Progenitor cell of endocrine pancreas (in vitro differentiated cells): ENCODE measurements at places on chromosomes 7 and 10. TPM values are rescaled to one million over a fixed set of nuclear protein-coding genes. Genes with fewer than 3 reads are reported as not detected.

Gene ADRA2A
- total RNA-seq = 13.1 and 13.6 TPM in 2 replicates

Gene ZNF282
- 47.0 and 53.5 TPM in 2 replicates for total RNA-seq

DNA sequence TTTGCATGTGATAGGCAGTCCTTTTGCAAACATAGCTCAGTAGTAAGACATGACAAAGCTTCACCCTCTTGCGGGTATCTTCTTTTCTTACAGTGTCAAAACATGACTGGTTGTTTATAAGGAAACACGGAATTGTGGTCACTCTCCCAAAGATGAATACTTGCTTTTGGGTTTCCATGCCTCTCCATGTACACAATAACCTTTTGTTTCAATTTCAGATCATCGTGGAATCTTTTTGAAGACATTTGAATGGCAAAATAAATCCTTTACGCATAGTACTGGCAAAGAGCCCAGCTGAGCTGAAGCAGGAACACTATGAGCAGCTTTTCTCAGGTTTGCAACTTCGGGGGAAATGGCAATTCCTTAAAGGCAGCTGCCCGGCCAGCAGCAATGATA is 156.8 kb upstream of the FRMD4A start:
- H3K4me3 ChIP-seq = no peak overlapping the region
- H3K27ac ChIP-seq = no peak overlapping the region
- no peak for DNase-seq
- peaks cover 5% of the 10 kb centered on the region for H3K27me3 ChIP-seq
- no peaks in the 10 kb centered on the region for H3K36me3 ChIP-seq
- peaks cover 1% of the 10 kb centered on the region for H3K4me1 ChIP-seq

- no peaks in the 10 kb centered on the region for H3K4me1 ChIP-seq
- no peaks in the 10 kb centered on the region for H3K27me3 ChIP-seq
- H3K36me3 ChIP-seq = no peaks in the 10 kb centered on the region
- DNase-seq = no peak
Observed at GRCh38 chr10:52300599-52301277, 13.3 kb upstream of the DKK1 start.

GRCh38 chr10:72315054-72315453 is 39.7 kb downstream of the DNAJB12 start:
- no peak overlapping the region for H3K4me3 ChIP-seq
- H3K27me3 ChIP-seq = peaks cover 10% of the 10 kb centered on the region
- H3K36me3 ChIP-seq = no peaks in the 10 kb centered on the region

GRCh38 chr10:61845950-61846268 is 55.6 kb upstream of the ARID5B start:
- H3K36me3 ChIP-seq = peaks cover 1% of the 10 kb centered on the region
- H3K4me1 ChIP-seq = peaks cover 6% of the 10 kb centered on the region
- no peak overlapping the region for H3K4me3 ChIP-seq

DNA sequence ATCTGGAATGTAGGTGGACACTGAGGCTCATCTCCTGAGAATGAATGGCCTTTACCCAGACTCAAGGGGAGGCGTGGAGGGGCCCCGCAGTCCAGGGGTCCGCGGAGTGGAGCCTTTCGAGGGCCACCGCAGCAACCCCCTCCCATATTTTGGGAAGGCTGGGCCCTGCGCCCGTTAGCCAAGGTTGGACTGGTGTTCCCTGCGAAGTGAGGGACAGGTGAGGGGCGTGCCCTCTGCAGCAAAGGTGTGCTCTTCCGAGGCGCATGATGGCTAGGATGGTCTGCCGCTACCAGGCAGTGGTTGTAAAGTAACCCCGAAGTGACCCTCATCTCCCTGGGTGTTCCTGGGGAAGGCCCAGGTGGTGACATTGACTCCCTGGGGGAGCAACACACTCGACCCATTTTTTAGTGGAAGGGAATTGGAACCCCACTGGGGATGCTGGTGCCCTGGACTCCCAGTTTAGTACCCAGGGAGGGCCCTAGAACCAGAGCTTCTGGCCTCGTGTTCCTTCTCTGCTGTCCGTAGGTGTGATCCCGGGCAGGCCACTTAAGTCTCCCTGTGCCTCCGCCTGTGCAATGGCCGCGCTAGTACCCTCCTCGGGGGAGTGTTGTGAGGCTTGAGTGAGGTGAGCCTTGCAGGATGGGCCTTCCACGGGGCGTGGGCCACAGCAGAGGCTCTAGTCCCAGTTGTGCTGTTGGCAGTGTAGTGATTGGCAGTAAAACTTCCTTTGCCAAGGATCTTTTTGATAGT is 779 bp downstream of the FAM241B start:
- no peak for DNase-seq
- H3K27me3 ChIP-seq = peaks cover 8% of the 10 kb centered on the region
- peaks cover 15% of the 10 kb centered on the region for H3K36me3 ChIP-seq
- peaks cover 9% of the 10 kb centered on the region for H3K4me1 ChIP-seq
- peak overlapping the region; percentile 93 for H3K27ac ChIP-seq
- H3K4me3 ChIP-seq = peak overlapping the region; percentile 84

GRCh38 chr7:151381348-151382078 is 28.3 kb downstream of the WDR86 start:
- H3K27me3 ChIP-seq = peaks cover 26% of the 10 kb centered on the region
- no peak for DNase-seq
- peaks cover 4% of the 10 kb centered on the region for H3K4me1 ChIP-seq
- H3K4me3 ChIP-seq = no peak overlapping the region
- H3K36me3 ChIP-seq = peaks cover 33% of the 10 kb centered on the region

GRCh38 chr10:69317175-69317604 is 38.9 kb downstream of the HK1 start:
- peaks cover 30% of the 10 kb centered on the region for H3K4me1 ChIP-seq
- H3K27ac ChIP-seq = no peak overlapping the region
- peak overlapping the region; percentile 91 for H3K4me3 ChIP-seq
- peaks cover 5% of the 10 kb centered on the region for H3K27me3 ChIP-seq

- peaks cover 18% of the 10 kb centered on the region for H3K27me3 ChIP-seq
- no peak overlapping the region for H3K4me3 ChIP-seq
- DNase-seq = no peak
- H3K27ac ChIP-seq = no peak overlapping the region
- peaks cover 1% of the 10 kb centered on the region for H3K4me1 ChIP-seq
Observed at GRCh38 chr10:127947211-127947610, 40.3 kb downstream of the PTPRE start.

DNA sequence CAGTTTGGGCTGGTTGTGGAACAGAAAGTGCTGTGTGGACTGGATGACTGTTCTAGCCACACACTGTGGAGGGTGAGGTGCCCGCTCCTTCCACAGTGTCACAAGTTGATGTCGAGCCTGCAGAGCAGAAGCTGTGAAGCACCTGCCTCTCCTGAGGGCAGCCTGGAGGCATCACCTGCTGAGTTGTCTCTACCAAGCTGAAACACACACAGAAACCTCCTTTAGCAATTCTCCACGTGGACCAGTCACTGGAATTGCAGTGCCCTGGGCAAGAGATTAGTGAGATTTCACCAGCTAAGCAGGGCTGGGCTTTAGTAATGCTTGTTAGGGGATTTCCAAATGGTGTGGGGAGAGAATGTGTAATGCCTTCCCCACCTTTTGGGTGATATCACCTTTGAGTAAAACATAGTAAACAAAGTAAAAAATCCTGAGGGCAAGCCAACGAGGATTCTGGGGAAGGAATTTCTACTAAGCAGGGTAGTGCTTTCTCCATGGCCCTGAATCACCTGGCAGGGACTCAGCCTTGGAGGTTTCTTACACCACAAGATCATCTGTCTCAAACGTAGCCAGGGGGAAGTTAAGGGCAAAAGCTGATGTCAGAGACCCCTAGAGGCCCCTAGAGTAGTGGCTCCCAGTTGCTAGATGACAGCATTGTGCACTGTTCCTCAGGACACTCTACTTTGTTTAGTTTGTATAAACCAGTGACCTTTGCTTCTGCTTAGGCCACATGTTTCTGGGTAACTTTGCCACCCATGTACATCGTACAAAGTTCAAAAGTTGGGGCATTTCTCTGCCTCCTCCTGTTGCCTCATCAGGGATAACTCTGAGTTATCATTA is 233.1 kb upstream of the IGFBP3 start:
- H3K4me3 ChIP-seq = no peak overlapping the region
- H3K4me1 ChIP-seq = no peaks in the 10 kb centered on the region
- H3K27me3 ChIP-seq = no peaks in the 10 kb centered on the region
- H3K36me3 ChIP-seq = no peaks in the 10 kb centered on the region
- no peak overlapping the region for H3K27ac ChIP-seq
